ENCODE measurements at places on chromosomes 13 and 19.

DNA sequence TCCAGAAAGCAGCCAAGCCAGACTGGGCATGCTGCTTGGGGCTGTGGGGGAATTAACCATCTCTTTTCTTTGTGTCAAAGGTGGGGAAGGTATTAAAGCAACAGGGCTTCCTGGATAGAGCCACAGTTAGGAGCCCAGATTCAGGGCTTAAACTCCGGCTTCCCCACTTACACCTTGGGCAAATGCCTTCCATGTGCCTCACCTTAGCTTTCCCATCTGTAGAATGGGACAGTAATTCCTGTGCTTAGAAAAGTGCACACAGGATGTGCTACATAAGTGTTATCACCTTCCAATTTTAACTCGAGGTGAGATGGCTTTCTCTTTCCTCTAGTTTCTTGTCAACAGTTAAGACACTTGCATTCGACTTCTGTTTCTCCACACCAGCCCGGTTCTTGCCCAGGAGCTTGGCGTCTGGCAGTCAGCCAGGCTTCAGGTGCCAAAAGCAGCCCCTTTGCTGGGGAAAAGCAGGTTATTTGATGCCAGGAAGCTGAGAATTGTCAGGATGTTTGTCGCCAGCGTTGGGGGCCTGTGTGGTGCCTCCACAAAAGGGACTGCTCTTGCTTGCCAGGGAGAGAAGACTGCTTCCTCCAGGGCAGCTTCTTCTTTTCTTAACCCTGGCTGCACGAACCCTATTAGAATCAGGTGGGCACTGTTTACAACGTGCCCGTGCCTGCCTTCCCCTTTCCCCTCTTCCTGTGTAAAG lies 79.2 kb downstream of the SIPA1L3 start:
- no peak for DNase-seq

GRCh38 chr13:30870049-30870884 lies 35.8 kb upstream of the MEDAG start:
- no peak for DNase-seq

DNA sequence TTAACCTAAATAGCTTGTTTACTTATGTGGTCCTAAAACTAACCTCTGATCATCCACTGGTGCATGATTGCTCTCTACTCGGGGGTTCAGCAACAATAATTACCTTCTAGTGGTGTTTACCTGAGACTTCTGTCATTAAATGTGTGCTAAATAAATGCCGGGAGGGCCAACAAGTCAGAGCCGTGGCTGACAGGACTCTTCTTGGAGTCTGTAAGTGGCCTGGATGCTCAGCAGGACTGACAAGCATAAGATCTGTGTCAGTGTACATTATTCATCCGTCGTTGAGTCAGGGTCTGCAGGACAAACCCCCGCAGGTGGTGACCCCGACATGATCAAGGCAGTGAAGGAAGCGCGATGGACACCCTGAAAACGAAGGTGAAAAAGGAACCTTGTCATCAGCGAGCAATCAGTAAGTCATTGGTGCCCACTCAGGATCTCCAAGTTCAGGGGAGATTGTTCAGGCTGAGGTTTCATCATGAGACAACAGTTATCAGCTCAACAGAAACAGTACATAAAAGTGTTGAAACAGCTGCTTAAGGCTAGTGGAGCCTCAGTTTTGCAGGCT lies 1466.9 kb downstream of the UQCRFS1 start:
- no peak for DNase-seq

GRCh38 chr19:14480700-14481079 lies 5.5 kb upstream of the PTGER1 start:
- DNase-seq, result no peak

GRCh38 chr13:23687614-23688013 lies 117.4 kb downstream of the TNFRSF19 start:
- no peak for DNase-seq

DNA sequence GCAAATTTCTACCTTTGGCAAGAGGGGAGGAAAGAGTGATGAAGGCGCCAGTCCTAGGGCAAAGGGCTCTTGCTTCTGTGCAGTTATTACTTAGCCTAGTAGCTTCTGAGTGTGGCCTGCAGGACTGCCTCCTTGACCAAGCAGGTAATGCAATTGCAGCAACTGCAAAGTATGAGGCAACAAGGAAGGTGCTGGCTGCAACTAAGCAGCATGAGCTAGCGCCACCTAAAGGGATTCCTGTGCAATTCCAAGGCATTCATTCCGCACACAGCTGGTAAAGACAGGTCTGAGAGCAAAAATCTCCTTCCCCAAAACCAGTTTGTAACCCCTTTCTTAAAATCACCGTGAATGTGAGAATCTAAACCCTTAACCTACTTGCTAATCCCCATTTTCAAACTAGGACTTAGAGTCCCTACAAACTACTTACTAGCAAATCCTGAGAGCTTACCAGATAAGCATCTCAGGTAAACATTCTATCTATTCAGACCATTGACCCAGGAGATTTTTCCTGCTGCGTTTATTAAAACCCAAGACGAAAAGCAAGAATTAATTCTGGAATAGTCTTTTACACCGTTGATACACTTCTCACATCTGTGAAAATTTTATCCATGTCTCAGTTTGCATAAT lies 62.9 kb downstream of the DCT start:
- peak; percentile 34 for DNase-seq

GRCh38 chr13:36712770-36713169 lies 39.0 kb downstream of the SERTM1 start:
- no peak for DNase-seq

All from NK-92 treated with Interleukin-12 subunit alpha and Interleukin-12 subunit beta, amount 100 ng/mL, for 24 hours (cell line).